ENCODE measurements at places on chromosomes 5 and 9. TPM values are rescaled to one million over a fixed set of nuclear protein-coding genes. Genes with fewer than 3 reads are reported as not detected.

The FOXE1 gene
- total RNA-seq = not detected

The SEMA6A gene
- not detected for total RNA-seq

The FIBCD1 gene
- not detected for total RNA-seq

The TAF11L5 gene
- not detected for total RNA-seq

The SV2C gene
- 0.02 TPM for total RNA-seq

The PPIC gene
- total RNA-seq = not detected

The GPR150 gene
- 0.82 TPM for total RNA-seq

Measured in activated CD4-positive, alpha-beta memory T cell treated with anti-CD3 and anti-CD28 coated beads for 36 hours (primary cell).